Amniotic stem cell (primary cell): ENCODE measurements at places on chromosomes 4 and X.

DNA sequence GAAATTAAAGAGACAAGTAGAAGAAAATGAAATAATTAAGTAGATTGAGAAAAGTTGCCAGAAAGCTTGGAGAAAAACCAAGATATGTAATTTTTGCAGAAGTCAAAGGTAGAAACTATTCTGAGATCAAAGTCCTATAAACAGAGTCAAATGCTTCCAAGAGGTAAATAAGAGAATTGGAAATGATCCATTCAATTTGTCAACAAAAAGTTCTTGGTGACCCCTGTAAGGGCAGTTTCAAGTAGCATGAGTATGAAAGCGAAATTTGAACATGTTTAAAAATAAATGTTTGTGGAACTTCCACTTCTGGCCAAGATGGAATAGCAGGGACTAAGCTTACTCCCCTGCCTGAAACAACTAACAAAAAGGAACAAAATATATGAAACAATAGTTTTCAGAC, 562.0 kb downstream of the SMARCA1 start:
- no peak for DNase-seq

DNA sequence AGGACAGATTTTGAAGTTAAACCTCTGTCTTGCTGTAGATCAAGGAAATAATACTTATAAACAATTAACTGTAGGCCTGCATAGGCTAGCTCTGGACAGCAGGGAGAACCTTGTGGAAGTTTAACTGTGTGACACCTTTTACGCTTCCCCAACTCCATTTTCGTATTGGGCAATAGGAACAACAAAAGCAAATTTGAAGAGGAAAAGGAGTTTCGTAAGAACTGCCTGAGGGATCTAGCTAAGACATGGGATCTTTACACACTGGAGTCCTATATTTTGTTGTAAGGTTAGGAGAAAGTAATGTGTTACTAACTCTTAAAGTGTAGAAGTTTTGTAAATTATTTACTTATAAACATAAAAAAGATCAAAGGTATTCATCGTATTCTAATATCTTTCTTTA, 324.9 kb upstream of the CASK start:
- DNase-seq, result no peak

- no peak for DNase-seq
Measured at GRCh38 chr4:4423706-4424498, 37.0 kb downstream of the NSG1 start.

GRCh38 chrX:22395372-22395771, 122.7 kb downstream of the CBLL2 start:
- no peak for DNase-seq

- no peak for DNase-seq
Measured at GRCh38 chrX:13994104-13994503, 35.6 kb downstream of the GEMIN8 start.

- no peak for DNase-seq
Measured at GRCh38 chrX:70436343-70436742, 8.3 kb upstream of the DLG3 start.

DNA sequence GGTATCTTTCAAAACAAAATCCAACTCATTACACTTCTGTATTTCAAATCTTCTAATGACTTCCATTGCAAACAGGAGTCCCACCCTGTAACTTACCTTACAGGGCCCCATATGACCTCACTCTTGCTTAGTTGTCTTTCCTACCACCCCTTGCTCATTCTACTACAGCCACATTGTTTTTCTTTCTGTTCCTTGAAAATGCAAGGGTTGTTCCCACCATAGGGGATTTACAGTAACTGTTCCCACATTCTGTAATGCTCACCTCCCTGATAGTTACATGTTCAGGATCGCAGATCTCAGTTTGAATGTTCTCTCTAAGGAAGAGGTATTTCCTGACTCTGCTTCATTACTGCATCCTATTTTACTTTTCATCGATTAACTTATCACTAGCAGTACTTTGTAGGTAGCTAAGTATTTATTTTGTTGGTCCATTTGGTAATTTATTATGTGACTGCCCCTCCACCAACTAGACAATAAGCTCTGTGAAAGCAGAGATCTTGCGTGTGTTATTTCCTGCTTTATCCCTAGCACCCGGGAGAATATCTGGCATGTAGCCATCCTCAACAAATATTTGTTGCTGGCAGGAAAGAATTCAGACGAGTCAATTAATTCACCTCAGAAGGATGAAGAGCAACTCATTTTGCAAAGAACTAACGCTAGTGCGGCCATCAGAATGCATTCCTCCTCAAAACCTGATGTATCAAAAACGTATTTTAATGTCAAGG, 21.4 kb downstream of the MAOB start:
- no peak for DNase-seq

- DNase-seq, result peak; percentile 17
Measured at GRCh38 chr4:108834166-108834834, 71.4 kb upstream of the ETNPPL start.

GRCh38 chr4:75698963-75699228, 25.5 kb upstream of the USO1 start:
- no peak for DNase-seq

GRCh38 chr4:159435561-159436023, 332.7 kb downstream of the RAPGEF2 start:
- no peak for DNase-seq

- no peak for DNase-seq
Measured at GRCh38 chr4:174418640-174419212, 103.6 kb downstream of the HPGD start.
